Omental fat pad (tissue), 4 donors: ENCODE measurements at places on chromosomes 2 and 18.

DNA sequence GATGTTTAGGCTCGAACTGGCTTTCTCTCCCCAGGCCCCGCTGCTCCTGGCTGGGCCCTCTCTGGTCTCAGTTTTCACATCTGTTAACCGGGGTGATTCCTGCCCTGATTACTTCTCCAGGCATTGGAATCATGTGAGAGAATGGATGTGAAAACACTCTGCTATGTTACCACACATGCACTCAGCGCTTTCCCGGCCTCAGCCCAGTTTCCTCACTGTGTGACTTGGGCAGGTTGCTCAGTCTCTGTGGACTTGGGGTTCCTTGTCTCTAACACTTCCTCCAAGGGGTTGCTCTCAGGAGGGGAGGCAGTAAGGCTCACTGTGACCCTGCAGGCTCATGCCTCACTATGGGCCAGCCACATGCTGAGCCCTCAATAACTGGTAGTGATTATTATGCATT is 230.4 kb upstream of the HS6ST1 start:
- DNase-seq, result no peak

DNA sequence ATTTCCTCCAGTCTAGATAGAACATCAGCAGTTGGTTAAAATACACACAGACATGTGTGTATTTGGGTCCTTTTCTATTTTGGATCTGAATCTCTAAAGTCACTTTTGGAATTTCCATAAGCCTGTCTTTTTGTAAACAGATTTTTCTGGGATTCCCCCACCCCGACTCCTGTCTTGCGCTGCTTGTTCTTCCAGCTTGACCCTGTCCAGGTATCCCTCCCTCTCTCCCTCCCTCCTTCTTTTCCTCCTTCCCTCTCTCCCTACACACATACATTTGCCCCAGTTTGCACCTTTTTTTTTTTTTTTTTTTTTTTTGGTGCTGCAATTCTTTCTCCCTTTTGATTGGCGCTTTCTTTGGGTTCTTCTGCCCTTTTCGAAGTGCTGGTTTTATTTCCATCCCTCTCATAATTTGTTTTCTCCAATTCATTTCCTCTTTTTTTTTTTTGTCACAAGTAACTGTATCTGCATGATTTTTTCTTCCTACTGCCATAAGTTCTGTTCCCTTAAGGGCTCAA is 114.8 kb upstream of the SERTAD2 start:
- DNase-seq, result no peak

GRCh38 chr2:144759746-144760145 is 239.8 kb upstream of the ZEB2 start:
- DNase-seq, result no peak

GRCh38 chr2:20643060-20643459 is 7.8 kb downstream of the HS1BP3 start:
- DNase-seq, result no peak

- no peak for DNase-seq
Observed at GRCh38 chr2:172775319-172775718, 39.7 kb downstream of the RAPGEF4 start.

DNA sequence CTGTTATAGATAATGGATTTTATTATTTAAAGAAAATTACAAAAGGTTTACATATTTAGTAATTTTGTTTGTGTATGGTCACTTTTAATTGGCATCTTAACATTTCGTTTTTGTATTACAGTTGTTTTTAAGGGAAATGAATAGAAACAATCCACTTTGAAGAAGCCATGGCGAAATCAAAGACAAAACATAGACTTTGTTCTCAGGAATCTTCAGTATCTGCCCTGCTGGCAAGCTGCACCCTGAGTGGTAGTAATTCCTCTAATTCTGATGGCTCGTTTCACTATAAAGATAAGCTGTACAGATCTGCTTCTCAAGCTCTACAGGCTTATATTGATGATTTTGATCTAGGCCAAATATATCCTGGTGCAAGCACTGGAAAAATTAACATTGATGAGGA is 2.7 kb downstream of the C18orf54 start:
- DNase-seq, result no peak

DNA sequence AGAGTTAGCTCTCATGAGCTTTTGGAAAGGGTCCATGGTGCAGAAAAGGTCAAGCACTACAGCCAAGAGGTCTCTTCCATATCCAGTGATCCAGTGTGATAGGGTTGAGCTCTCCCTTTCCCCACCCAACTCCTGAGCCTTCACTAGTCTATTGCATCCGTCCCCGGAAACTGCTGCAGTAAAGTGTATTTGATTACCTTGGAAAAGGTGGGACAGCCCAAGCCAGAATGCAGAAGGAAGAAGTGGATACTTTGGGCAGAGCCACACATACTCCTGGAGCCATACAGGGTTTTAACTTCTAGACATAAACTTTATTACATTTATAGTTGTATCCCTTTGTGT is 3.6 kb downstream of the PNKD start:
- DNase-seq, result no peak

DNA sequence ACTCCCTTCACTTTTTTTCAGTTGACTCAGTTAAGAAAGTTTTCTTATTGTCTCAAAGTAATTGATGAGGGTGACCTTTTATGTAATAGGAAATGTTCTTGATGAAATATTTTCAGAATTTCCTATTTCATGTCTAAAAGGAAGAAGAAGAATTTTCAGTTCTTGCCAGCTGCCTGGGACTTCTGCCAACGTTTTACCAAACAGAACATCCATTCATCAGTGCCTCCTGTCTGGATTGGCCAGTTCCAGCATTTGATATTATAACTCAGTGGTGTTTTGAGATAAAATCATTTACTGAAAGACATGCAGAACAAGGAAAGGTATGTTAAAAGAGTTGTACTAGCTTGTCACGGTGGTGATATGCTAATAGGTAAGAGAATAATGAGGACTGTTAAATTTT is 104.7 kb upstream of the MYO3B start:
- no peak for DNase-seq

DNA sequence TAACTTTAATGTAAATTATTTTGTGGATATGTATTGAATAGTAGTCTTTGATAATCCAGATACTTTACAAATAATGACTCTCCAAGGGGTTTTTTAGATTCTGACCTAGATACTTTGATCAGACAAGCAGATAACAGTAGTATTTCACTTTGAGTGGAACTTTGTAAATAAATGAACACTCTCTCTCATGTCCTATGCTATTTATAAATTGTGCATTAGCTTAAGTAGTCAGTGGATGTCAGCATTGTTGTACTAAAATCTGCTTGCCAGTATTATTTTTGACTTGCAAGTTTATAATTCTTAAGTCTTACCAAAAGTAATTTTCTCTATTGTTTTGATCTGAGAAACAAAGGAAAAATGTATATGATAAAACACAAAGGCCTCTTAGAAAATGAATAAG is 1113.1 kb upstream of the NRXN1 start:
- no peak for DNase-seq
